ENCODE measurements at places on chromosomes 5 and 9.

GRCh38 chr9:79378107-79378506 lies 193.7 kb upstream of the TLE4 start:
- DNase-seq: no peak

DNA sequence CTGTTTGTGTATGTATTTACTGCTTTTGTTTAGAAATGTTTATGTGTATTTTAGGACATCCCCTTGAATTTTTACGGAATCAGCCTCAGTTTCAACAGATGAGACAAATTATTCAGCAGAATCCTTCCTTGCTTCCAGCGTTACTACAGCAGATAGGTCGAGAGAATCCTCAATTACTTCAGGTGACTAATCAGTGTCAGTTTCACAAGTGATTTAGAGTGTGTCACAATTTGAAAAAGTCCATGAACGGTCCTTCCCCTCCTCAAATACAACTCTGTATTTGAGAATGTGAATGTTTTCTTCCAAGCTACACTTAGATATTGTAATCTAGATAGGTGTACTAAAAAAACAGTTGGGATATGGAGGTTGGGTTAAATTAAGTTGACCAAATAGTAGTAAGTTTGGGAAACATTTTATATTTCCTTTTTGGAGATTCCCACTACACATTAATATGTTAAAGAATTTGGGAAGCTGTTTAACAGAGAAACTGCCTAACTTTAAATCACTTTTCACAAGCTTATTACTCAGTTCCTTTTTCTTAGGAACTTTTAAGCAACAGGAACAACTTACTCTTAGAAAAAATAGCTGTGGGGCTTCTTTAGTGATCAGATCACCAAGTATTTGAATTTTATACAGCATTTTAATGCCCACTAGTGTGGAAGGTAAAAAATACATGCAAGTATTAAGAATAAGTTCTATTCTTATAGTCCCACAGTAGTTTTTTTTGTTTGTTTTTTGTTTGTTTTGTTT lies 40.9 kb downstream of the RAD23B start:
- no peak for DNase-seq

GRCh38 chr5:176886336-176887251 lies 12.6 kb downstream of the HK3 start:
- no peak for DNase-seq

- no peak for DNase-seq
Observed at GRCh38 chr9:83138422-83139135, 75.6 kb upstream of the RASEF start.

DNA sequence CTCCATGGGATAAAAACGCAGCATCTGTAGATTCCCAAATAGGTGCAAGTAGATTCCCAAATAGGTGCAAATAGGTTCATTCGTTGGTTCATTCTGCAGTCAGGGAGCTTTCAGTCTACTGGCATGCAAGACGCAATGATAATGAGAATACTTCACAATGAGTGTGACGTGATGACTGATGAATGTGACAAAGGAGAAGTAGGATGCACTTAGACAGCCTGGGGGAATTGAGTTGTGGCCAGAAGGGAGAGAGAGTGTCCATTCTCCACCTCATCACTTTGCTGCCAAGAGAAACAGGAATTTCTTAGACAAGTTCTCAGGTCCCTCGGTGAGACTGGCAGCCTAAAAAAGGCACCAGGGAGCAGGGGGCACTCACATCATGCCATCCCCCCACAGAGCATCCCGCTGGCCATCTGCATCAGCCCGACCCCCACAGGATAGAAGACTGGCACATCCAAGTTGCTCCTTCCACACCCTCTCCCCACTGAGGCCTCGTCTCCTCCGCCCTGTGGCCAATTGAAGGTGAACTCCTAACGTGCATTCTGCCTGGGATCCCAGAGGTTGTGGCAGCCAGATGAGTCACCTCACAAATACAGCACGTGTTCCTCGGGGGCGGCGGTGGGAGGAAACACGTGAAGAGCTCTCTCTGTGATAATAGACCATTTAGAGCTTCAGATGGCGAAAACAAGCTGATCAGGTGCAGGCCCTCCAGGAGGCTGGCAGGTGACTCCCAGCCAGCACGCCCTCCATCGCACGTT lies 19.9 kb upstream of the KCNIP1 start:
- DNase-seq: no peak

DNA sequence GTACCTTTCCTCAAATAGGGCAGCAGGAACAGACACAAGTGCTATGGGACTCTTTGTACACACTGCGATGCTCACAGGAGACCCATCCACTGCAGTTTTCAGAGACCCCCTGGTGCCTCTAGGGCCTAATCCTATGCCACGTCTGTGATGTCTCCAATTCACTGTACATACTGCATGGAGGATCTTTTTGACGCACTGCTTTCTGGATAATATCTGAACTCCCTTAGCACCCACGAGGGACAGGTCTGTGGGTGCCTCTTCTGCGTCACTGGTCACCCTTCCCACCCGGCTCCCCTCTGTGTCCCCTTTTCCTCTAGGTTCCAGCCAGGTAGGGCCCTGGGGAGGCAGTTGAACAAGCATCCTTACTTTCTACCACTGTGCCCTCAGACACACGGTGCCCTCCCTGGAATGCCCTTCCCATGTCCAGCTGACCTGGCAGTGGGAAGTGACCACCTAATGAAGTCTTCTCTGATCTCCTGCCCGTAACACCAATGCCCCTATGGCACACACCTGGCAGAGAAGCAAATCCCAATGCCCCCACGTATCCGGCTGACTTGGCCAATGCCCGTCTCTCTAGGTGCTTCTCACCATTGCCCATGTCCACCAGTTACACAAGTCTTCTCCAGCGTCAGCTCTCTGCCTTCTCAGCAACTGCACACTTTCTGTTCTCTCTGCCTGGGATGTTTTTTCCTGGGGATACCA lies 41.5 kb downstream of the FOXI1 start:
- DNase-seq: no peak

- no peak for DNase-seq
Observed at GRCh38 chr5:132708645-132709044, 28.7 kb downstream of the KIF3A start.

Data from GM13976 (cell line).